ENCODE measurements at places on chromosomes 2 and 18. TPM values are rescaled to one million over a fixed set of nuclear protein-coding genes. Genes with fewer than 3 reads are reported as not detected.

DNA sequence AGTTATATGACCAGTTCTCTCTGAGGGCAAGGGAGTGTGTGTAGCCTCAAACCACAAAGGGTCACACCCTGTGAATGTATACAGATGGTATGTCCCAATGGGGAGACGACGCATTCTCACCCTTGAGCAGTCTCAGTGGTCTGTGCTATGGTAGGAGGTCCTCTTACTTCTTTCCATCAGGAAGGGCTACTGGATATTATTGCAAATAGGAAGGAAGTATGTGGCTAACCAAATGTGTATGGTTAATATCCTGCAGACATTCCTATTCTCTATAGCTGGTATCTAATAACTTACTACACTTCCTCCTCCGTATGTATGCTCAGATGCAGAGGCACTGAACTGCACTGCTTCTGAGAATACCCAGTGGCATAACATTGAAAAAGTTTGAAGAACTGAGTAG lies 306.7 kb upstream of the CCDC68 start:
- peak; percentile 55 for ATAC-seq

DNA sequence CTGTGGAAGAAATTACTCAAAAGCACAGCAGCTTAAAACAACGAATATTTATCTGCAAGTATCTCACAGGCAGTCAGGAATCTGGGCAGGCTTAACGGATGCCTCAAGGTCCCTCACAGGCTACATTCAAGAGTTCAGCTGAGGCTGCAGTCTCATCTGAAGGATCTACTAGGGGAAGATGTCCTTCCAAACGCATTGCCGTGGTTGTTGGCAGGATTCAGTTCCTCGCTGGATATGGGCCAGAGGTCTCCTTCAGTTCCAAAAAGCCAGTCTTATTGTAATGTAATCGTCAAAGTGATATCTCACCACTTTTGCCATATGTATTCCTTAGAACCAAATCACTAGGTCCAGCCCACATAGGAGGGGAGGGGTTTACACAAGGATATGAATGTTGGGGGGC lies 98.2 kb upstream of the EPAS1 start:
- no peak for ATAC-seq

The AQP12A gene
- not detected for total RNA-seq

GRCh38 chr2:127024769-127025358 lies 82.1 kb downstream of the BIN1 start:
- ATAC-seq: no peak

DNA sequence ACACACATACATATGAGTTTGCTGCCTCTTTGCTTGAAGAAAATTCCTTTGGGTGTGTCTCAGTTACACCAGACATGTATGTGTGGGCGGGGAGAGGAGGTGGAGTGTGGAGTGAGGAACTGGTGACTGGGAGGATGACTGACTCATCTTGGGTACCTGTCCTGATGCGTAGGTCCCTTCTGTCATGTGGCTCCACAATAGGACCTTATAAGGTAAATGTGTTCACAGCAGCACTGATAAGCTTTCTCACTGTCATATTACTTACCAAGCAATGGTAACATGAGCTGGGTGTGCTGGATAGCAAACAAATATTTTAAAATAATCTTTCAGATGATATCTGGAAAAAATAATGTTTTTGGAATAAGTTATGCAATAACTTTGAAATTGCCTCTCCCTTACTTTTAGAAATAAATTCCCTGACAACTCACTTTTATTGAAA lies 45.1 kb downstream of the SLC9A2 start:
- peak; percentile 100 for ATAC-seq
